NCI-H524 (cell line): ENCODE measurements at places on chromosomes 7 and 10.

DNA sequence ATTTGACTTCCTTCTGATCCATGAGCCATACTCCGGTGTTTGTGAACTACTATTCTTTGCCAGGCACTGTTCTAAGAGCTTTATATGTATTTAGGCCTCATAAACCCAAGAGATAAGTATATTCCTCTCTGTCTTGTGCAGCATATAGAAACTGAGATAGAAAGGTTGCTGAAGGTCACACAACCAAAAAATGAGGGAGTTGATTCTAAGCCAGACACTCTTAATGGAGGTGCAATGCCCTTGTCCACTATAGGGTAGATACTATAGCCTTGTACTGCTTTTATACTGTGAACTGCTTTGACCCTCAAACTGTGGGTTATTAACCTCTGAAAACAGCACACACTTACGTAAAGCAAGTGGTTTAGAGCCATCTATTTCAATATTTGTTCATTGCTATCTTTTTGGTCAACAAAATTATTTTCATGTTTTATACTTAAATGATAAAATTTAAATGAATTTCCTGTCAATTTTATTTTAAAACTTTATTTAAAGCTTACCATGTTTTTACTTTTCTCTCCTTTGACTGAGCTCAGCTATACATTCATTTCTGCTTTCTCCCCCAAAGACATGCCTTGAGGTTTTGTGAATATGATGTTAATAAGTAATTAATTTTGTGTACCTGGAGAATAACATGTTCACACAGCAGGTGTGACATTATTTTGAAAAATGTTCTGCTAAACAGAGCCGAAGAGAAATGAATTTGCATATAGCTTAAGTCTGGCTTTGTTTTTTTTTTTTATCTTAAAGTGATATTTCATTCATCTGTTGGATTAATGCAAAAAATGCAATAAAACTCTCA, 687.3 kb downstream of the DNAJB9 start:
- no peak for DNase-seq

DNA sequence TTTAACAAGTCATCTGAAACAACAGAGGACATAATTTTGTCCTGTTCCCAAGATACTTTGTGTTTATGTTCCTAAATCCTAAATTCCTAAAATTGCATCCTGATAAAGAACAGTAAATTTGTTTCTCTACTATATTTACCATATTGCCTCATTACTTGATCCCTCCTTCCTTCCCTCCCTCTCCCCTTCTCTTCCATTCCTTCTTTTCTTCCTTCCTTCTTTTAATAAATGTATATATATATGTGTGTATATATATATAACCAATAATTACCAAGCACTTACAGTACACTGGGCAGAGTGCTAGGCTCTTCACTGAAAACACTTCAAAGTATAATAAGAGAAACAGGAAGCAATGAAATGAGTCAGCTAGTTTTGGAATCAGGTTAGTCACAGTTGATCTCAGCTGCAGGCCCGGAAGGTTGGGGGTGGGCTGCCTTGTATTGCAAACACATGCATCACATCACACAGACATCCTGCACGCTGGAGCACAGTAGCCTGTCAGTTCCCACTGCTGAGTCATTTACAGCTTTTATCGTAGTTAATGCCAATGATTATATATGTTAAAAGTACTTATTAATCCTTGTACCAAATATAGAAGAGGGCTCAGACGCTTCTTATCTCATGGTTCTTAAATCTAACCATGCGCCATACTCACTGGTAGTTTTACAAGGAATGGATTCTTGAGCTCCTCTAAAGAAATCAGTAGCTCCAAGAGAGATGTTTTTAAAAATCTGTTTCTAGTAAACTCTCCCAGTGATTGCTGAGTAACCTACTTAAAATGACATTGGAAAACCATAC, 551.7 kb downstream of the GRM8 start:
- DNase-seq: no peak

- no peak for DNase-seq
These were observed 199.7 kb downstream of the EXOC4 start for GRCh38 chr7:133452577-133452976.

- DNase-seq: no peak
These were observed 83.2 kb downstream of the PDE1C start for GRCh38 chr7:31986878-31987518.

DNA sequence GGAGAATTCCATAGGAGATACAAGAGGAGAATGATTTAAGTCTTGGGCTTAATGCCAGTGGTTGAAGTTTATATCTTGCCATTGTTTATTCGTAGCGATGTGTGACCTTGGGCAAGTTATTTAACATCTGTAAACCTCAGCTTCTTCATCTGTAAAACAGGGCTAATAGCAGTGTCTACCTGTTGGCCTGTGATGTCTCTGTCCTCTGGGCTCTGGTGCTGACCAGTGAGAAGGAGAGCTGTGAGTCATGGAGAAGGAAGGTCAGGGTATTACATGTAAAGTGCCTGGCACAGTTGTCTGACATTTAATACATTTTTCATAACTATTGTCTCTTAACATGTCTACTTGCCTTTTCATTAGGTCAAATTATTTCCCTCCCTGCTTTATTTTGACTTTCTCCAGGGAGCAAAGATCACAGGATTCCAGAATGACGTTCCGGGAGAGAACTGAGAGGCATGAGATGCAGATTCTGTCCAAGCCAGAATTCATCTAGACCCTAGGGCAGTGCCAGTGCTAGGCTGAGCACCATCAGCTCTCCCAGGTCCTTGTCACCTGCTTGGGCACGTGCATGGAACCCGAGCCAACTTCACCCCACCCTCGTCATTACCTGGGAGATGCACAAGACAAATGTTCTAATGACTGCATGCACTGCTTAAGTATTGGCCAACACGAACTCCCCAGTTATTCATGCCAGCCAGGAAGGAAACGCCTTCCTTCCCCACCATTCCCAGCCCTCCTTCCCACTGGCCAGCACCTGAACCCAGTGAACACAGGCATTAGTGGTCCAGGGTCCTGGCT, 187.9 kb downstream of the DPY19L1 start:
- DNase-seq: no peak

DNA sequence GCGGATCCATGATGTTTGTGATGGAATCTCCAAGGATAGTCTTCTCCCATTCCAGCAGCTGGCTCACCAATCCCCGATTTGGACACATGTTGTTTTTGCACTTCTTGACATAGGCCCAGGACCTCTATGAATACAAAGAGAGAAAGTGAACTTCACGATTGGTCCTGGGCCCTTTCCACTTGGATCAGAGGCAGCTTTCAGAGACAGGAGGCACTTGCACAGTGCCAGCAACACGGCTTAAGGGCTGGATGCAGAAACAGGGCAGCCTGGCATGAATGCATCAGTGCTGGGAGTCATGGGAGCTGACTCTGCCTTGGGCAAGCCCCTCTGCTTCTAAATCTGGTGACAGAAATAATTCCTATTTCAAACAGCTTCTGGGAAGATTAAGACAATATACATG, 2.1 kb upstream of the TMEM120A start:
- DNase-seq: no peak

- DNase-seq: peak; percentile 9
These were observed 589 bp downstream of the LSM8 start for GRCh38 chr7:118184565-118184940.

DNA sequence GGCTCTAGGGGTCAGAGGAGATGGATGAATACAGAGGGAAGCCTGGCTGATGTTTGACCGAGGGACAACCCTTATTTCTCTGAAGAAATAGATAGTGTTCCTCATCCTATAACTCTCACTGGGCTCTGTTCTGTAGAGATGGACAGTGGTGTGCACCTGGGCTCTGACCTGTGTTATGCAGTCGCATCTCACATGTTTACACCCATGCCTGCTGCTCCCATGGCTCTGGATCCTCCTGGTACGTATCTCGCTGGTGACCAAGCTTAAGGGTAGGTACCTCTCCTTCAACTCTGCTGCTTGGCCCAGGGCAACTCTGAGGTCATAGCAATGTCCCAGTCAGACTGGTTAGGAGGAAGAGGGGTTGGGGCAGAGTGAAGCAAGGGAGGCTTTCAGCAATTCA, 42.8 kb downstream of the ADRA2A start:
- DNase-seq: no peak

GRCh38 chr7:137873524-137873923, 26.8 kb upstream of the DGKI start:
- no peak for DNase-seq

DNA sequence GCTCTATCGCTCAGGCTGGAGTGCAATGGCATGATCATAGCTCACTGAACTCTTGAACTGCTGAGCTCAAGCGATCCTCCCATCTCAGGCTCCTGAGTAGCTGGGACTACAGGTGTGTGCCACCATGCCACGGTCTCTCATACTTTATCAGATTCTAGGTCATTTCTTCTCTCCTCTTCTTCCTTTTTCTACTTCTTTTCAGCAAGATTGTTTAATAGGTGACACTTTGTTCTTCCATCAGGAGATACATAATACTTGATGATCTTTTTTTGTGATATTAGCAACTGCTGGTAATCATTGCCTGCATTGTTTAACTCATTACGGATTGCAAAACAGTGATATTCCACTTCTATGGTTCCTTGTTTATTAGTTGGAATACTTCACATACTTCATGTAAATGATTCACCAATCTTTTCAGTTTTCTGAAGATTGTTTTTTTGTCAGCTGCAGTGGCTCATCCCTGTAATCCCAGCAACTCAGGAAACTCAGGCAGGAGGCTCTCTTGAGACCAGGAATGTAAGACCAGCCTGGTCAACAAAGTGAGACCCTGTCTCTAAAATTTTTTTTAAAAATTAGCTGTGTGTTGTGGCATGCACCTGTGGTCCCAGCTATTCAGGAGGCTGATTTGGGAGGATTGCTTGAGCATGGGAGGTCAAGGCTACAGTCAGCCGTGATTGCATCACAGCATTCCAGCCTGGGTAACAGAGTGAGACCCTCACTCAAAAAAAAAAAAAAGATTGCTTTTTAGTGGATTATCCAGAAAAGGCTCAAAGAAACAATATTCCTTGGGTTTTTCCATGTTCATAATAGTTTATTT, 36.2 kb upstream of the CHST3 start:
- no peak for DNase-seq
